Right atrium auricular region (tissue), 2 donors: ENCODE measurements at places on chromosomes 2 and 18. TPM values are rescaled to one million over a fixed set of nuclear protein-coding genes. Genes with fewer than 3 reads are reported as not detected.

DNA sequence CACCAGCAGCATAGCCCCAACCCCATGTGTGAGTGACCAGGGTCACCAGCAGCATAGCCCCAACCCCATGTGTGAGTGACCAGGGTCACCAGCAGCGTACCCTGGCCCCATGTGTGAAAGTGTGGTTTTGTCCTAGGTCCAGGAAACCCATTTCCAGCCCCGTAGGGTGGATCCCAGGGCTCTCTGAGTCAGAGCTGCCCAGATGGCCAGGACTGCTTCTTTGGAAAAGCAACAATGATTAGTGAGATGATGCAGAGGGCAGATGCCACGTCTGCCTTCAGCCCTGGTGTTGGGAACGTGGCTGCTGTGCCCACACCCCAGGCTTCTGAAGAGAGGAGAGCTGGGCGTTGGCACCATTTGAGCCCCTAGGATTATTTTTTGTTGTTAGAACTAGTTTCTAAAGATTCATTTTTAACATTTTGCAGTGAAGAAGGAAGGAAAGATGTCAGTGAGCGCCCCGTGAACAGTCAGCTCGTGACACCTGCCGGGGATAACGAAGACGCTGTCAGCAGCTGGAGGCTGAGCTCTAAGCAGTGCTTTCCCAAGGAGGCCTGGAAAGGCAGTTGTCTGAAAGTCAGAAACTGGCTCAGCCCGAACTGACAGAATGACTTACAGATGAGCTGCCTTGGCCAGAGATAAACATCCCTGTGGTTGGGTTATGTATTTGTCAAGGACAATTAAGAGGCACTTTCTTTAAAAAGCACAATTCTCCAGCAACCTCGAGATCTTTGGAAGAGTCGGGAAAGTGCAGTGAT is 32.1 kb upstream of the KCNG2 start:
- H3K27me3 ChIP-seq = no peaks in the 10 kb centered on the region
- H3K36me3 ChIP-seq = no peaks in the 10 kb centered on the region
- H3K27ac ChIP-seq = no peak overlapping the region
- no peak for DNase-seq
- no peak overlapping the region for H3K4me3 ChIP-seq
- H3K4me1 ChIP-seq = no peaks in the 10 kb centered on the region

DNA sequence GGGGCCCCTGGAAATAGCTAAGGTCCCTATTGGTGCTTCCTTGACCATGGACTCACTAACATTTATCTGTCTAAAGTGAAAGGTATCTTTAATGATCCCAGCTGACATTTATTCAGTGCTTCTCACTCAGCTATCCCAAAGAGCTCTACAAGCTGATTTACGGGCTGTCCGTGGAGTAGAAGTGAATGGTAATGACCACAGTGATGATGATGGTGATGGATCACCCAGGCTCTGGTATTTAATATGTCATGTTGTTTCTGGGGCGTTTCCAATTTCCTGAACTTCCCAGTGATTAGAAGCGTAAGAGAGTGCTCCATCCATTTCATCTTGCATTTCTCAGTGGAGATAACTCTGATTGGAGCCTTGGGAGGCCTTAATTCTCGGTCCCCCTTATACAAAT is 304.3 kb downstream of the HRH4 start:
- no peak overlapping the region for H3K27ac ChIP-seq
- H3K36me3 ChIP-seq = no peaks in the 10 kb centered on the region
- no peaks in the 10 kb centered on the region for H3K27me3 ChIP-seq
- no peak overlapping the region for H3K4me3 ChIP-seq

- DNase-seq = no peak
- H3K4me3 ChIP-seq = no peak overlapping the region
- H3K27ac ChIP-seq = peak overlapping the region; percentile 74
These were observed 43.9 kb upstream of the NEMP2 start for GRCh38 chr2:190578158-190579057.

DNA sequence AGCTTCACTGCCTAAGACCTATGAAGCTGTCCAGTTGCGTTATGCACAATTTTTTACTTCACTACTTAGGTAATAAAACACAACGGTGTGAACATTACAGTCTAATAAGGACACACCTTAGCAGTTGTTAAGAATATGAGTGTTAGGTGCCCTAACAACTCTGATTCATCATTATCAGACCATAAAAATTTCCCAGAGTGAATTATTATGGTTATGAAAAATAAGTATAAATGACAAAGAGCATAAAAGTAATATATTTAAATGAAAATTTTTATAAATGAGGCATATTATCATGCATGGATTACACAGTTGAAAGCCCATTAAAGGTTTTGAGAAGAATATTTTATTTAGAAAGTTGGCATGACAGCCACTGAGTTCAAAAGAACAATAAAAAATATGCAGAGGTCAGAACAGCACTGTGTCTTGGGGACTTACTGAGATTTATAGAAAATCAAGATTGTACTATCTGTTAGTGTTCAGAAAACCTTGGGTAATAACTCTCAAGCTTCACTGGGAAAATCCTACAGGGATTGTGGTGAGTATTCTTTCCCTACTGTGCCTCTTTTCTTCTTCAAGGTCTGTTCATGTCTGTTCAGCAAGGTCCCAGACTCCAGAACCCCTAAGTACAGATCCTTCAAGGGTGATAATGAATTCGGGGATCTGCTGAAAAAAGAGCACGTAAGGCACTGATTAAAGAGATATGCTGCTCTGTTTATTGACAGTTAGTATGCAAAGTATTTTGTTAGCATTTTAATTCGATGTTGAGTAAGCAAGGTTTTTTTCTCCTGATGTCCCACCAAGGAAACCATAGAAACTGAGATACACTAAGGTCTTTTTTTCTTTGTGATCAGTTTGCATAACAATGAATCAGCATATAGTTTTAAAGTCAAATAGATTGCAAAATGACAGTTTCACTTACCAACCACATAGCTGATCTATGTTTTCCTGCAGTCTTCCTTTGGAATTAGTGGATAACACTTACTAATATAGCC is 250.0 kb downstream of the DSEL start:
- no peaks in the 10 kb centered on the region for H3K36me3 ChIP-seq
- no peaks in the 10 kb centered on the region for H3K27me3 ChIP-seq
- H3K4me1 ChIP-seq = no peaks in the 10 kb centered on the region
- H3K4me3 ChIP-seq = no peak overlapping the region

GRCh38 chr2:233501198-233502076 is 65.1 kb downstream of the USP40 start:
- H3K4me3 ChIP-seq = no peak overlapping the region
- no peak for DNase-seq
- no peaks in the 10 kb centered on the region for H3K4me1 ChIP-seq

- DNase-seq = no peak
- no peaks in the 10 kb centered on the region for H3K36me3 ChIP-seq
- no peak overlapping the region for H3K4me3 ChIP-seq
- no peaks in the 10 kb centered on the region for H3K4me1 ChIP-seq
- no peak overlapping the region for H3K27ac ChIP-seq
- no peaks in the 10 kb centered on the region for H3K27me3 ChIP-seq
These were observed 115.1 kb downstream of the NAB1 start for GRCh38 chr2:190763901-190764514.

ACMSD gene
- not detected for total RNA-seq

CYTIP gene
- total RNA-seq = 3.3 TPM

SKOR2 gene
- not detected for total RNA-seq
